ENCODE measurements at places on chromosomes 12 and 14. TPM values are rescaled to one million over a fixed set of nuclear protein-coding genes. Genes with fewer than 3 reads are reported as not detected.
A peak's percentile ranks its signal among the peaks of the same experiment; 100 is the strongest.

DNA sequence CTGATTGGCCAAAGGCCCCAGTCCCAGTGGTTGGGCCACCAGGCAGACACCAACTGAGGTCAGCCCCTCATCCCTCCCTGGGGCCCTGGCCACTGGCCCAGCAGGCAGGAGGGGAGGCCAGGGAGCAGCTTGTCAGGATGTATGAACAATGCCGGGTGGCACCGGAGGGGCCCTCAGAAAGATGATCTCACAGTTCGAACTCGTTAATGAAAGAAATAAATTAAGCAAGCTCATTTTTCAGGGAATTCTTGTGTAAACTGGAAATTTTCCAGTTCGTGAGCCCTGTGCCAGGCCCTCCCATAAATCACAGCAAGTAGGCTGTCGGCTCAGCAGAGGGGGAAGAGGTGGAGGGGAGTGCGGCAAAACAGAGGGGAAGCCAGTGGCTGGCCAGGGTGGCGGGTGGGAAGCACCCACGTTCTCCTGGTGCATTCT lies 177.0 kb upstream of the VASH1 start:
- no peaks in the 10 kb centered on the region for H3K4me1 ChIP-seq
- H3K27ac ChIP-seq, result no peak overlapping the region
- no peak overlapping the region for H3K4me3 ChIP-seq
- H3K27me3 ChIP-seq, result no peaks in the 10 kb centered on the region

DNA sequence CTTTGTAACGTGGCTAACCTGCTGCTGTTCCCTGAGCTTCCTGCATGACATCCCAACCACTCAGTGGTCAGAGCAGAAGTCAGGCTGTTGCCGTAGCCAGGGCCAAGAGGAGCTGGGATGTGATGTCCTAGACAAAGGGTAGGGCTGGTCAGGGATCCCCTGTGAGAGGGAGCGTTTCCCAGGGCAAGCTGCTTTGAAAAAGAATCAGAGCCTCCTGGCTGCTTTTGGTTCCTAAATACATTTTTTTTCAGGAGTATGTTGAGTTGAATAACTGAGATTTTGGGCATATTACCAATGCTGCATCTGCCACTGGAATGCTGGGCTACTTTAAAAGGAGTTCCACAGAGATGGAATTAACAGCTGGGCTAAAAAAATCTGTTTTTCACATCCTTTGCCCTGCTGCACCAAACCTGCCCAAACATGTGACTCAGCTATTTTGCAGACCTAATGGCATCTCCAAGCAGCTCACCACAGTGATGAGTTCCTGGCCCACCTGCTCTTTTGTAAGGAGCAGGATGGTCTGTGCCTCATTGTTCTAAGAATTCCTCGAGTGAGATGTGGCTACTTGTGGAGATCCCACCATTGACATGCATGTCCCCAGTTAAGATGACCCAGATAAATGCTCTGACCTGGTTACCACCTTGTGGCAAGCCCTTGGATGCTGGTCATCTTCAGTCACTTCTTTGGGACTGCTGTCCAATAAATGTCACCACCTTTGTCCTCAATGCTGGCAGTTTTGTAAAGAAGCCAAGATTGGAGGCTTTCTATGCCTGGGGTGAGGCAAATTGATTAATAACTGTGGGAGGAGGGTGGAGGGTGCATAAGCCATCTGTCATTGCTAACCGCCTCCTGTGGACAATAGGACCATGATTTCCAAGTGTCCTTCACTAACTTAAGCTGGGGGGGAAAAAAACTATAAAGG lies 24.1 kb downstream of the ANKRD13A start:
- H3K4me3 ChIP-seq, result no peak overlapping the region
- H3K27ac ChIP-seq, result peak overlapping the region; percentile 13
- peaks cover 24% of the 10 kb centered on the region for H3K4me1 ChIP-seq
- peaks cover 19% of the 10 kb centered on the region for H3K36me3 ChIP-seq
- no peaks in the 10 kb centered on the region for H3K27me3 ChIP-seq

KRT71 gene
- total RNA-seq, result not detected

DNA sequence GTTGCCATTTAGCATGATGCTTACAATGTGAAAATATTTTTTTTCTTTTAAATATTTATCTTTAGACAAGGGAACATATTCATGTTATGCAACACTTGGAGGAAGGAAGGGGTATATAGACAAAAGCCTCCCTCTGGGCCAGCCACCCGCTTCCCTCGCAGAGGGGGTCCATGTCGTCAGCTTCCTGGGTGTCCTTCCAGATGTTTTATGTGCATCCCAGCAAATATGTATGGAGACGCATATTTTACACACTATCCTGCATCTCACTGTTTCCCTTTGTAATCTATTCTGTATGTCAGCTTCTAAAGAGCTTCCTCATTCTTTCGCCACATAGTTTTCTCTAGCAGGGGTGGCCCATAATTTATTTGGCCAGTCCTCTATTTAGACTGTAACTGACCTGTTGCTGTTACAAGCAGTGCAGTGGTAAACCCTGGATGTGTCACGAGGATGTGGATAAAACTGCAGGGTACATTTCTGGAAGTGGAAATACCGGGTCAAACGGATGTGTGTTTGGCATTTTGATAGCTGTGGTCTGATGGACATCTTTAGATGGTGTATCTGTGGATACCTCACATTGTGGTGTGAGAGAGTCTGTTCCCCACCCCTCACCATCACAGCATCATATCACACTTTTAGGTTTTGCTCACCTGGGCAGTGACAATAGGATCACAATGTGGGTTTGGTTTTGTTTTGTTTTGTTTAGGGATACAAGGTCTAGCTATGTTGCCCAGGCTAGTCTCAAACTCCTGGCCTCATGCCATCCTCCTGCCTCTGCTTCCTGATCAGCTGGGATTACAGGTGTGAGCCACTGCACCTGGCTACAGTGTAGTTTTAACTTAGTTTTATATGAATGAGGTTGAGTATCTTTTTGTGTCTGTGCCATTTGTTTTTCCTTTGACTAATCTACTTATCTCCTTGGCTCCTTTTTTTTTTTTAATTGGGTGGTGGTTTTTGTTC lies 31.6 kb downstream of the FAM222A start:
- H3K36me3 ChIP-seq, result no peaks in the 10 kb centered on the region
- peak; percentile 14 for DNase-seq
- peaks cover 3% of the 10 kb centered on the region for H3K27me3 ChIP-seq
- H3K4me1 ChIP-seq, result peaks cover 3% of the 10 kb centered on the region
- H3K27ac ChIP-seq, result no peak overlapping the region

DNA sequence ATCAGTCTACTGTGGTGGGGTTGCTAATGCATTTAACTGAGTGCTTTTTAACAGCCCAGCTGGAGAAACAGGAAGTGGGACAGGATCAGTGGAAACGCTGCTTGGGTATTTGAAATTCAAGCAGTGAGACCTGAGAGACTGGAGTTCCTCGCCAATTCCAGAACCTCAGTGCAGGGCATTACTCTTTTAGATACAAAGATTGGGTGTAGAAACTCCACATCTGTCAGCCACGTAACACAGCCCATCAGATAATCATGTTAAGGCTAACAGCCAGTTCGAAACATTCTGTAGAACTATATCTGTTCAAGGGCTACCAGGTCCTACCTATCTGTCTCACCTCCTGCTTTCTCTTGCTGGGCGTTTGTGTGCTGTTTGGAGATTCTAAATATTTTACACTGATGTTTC lies 45.5 kb downstream of the RAD52 start:
- peak overlapping the region; percentile 41 for H3K27ac ChIP-seq
- H3K4me3 ChIP-seq, result no peak overlapping the region
- peaks cover 61% of the 10 kb centered on the region for H3K36me3 ChIP-seq
- DNase-seq, result no peak
- H3K27me3 ChIP-seq, result no peaks in the 10 kb centered on the region
- peaks cover 13% of the 10 kb centered on the region for H3K4me1 ChIP-seq

- peaks cover 7% of the 10 kb centered on the region for H3K4me1 ChIP-seq
- H3K27ac ChIP-seq, result no peak overlapping the region
- no peak for DNase-seq
- H3K27me3 ChIP-seq, result peaks cover 8% of the 10 kb centered on the region
These were observed 982.9 kb upstream of the TMEM132C start for GRCh38 chr12:127284021-127284420.

RNU6-7 gene
- not detected for total RNA-seq

TMEM132D gene
- total RNA-seq, result 1.4 TPM

DNA sequence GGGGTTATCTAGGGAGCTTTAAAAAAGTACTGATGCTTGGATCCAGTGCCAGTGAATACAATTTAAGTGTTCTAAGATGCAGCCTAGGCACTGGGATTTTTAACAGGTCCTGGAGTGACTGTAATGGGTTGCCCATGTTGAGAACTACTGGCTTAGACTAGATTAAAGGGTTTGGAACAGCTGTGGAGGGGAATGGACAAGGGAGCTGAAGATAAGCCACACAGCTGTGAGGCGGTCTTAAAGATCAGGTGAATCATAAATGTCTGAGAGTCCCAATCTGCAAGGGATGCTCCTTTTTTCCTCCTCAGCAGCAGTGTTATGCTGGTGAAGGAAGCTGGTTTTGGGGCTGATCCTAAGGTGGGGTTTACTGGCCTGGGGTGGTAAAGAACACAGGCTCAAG lies 35.5 kb upstream of the FRMD6 start:
- DNase-seq, result no peak
- H3K36me3 ChIP-seq, result no peaks in the 10 kb centered on the region
- H3K27ac ChIP-seq, result no peak overlapping the region
- peaks cover 21% of the 10 kb centered on the region for H3K4me1 ChIP-seq
- H3K27me3 ChIP-seq, result no peaks in the 10 kb centered on the region
- no peak overlapping the region for H3K4me3 ChIP-seq

GRCh38 chr14:61179061-61179690 lies 102.0 kb downstream of the TMEM30B start:
- DNase-seq, result no peak
- no peaks in the 10 kb centered on the region for H3K27me3 ChIP-seq
- H3K4me1 ChIP-seq, result peaks cover 81% of the 10 kb centered on the region
- H3K4me3 ChIP-seq, result peak overlapping the region; percentile 6
- H3K36me3 ChIP-seq, result no peaks in the 10 kb centered on the region

DNA sequence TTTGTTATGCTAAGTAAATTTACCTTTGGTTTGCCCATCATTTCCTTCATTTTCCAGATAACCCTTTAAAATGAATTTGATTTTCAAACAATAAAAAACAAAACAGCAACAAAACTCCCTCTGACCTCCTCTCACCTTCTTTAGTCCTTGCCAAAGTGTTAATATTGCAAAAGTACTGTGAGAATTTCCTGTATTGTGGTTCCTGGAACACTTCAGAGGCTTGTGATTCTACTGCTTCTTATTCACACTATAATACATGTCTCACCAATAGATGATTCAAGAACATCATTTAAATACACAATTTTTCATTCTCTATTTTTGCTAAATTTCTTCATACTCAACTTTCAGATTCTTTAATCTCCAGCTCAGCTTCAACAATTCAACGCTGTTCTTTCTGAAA lies at the start of gene KLRD1:
KLRD1 (plus strand) TSS at position 241 of the 400 bp plus-strand sequence. CDS start 208 bp downstream, outside the sequence.
- no peak for DNase-seq
- H3K27me3 ChIP-seq, result no peaks in the 10 kb centered on the region
- no peak within 1 kb of the TSS for H3K27ac ChIP-seq
- no peaks in the 10 kb centered on the region for H3K36me3 ChIP-seq

- H3K4me1 ChIP-seq, result no peaks in the 10 kb centered on the region
- H3K27me3 ChIP-seq, result peaks cover 3% of the 10 kb centered on the region
- H3K4me3 ChIP-seq, result no peak overlapping the region
- H3K27ac ChIP-seq, result no peak overlapping the region
- DNase-seq, result no peak
These were observed 415.0 kb upstream of the FBXO33 start for GRCh38 chr14:39847194-39847593.

PLCZ1 gene
- not detected for total RNA-seq

DNA sequence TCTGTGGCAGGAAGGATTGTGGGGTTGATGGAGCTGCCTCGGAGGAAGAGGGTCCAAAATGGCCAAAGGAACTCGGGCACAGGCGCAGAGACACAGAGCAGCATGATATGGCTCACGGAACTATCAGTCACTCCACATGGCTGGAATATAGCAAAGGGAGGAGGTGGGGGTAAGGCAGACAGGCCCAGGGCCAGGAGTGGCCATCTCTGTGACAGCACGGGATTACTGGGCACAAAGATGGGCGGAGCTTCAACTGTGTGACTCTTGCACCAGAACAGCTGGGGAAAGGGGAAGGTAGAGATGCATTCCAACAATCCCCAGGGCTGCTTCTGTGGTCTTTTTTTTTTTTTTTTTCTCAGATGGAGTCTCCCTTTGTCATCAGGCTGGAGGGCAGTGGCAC lies 24.8 kb upstream of the EML1 start:
- H3K27ac ChIP-seq, result peak overlapping the region; percentile 98
- H3K4me1 ChIP-seq, result peaks cover 35% of the 10 kb centered on the region
- peak; percentile 41 for DNase-seq

All from chondrocyte (in vitro differentiated cells).